Mucosa of gallbladder (tissue), 1 donor: ENCODE measurements at places on chromosomes 2 and 18. TPM values are rescaled to one million over a fixed set of nuclear protein-coding genes. Genes with fewer than 3 reads are reported as not detected.

Gene ITGB6
- 48.8 TPM for total RNA-seq

Gene GNAL
- 3.9 TPM for total RNA-seq

Gene KCNG3
- 0.12 TPM for total RNA-seq

DNA sequence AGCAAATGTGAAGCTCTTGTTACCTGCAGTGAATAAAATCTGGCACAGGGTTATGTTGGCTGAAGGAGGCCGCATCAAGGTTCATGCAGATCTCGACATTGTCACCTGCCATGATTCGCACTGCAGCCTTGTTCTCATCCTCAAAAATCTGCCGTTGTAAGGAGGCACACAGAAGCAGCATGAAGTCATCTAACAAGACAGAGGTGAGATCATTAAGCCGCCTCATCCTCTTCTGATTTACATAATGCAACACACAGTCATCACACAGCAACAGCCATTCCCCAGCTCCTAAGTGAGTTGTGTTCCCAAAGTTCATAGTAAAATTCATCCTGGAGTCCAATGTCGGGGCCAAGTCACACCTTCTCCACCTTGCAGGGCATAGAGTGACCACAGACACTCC is 232.1 kb downstream of the NAPG start:
- no peak for DNase-seq

DNA sequence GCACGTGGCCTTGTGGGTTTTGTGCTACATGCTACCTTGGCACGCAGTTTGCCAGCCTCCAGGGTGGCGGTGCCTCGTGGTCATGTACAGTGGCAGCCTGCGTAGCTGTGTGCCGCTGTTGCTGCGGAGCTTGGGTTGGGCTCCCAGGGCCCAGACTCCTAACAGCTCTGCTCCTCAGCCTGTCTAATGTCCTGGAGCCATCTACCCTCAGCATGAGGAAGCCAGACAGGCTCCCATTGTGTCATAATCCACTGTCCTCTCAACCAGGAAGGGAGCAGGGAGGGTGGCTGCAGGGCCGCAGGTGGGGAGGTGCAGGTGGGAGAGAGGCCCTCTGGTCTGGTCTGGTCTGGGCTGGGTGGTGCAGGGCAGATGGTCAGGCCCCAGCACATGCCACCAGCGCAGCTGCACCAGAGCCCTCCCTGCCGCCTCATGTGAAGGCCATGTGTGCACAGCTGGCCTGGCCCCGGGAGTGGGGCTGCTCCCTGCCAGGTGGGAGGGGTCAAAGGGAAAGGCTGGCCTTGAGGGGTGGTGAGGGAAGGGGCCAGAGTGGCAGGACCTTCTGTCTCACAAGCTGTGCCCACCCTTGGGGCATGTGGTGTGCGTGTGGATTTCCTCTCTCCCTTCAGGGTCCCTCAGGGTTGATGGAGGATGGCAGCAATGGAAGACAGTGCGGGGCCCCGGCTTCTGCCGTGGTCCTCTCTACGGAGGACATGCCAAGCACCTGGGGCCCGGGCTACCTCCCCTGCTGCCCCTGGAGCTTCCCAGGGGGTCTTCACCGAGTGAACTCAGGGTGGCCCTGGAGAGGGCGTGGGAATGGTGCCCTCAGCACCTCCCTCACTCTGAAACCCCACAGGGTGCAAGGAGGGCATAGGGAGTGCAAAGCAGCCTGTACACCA is 4.8 kb downstream of the ATOH8 start:
- no peak for DNase-seq

GRCh38 chr18:37922162-37922561 is 356.6 kb upstream of the CELF4 start:
- DNase-seq, result no peak
